GM04503 (cell line): ENCODE measurements at places on chromosomes 4 and X.
A peak's percentile ranks its signal among the peaks of the same experiment; 100 is the strongest.

DNA sequence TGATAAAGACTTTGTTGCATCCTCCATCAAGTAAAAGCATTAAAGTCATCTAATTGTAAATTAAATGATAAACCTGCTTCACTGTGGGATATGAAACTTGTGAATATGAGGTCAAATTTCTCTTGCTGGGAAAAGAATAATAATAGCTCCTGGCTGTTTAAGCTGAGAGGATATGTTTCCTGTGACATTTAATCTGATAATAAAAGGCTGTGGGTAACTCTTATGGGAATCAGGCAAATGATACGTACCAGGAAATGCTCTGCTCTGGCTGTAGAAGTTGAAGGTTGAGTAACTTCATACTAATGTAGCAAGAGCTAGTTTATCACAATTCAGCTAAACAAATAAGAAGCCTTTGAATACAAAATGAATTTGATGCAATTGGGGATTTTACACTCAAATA, 574.6 kb downstream of the RAPGEF2 start:
- DNase-seq = no peak

GRCh38 chrX:40646489-40647306, 663 bp downstream of the CXorf38 start:
- DNase-seq = no peak

DNA sequence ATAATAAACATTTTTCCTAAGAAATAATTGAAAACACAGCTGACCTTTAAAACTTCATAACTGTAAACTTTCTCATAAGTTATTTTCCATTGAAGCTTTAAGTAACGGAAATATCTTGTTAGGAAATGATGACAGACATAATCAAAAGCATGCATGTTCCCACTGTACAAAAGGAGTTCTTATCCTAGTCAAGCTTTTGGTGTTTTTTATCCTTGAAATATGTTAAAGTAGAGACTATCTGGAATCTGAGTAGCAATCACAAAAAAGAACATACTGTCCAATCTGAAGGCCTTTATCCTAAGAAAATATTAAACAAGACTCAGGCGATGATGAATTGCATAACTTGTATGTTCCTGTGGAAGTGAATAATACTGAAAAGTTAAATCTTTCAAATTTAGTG, 14.4 kb downstream of the GEMIN8 start:
- DNase-seq = no peak

DNA sequence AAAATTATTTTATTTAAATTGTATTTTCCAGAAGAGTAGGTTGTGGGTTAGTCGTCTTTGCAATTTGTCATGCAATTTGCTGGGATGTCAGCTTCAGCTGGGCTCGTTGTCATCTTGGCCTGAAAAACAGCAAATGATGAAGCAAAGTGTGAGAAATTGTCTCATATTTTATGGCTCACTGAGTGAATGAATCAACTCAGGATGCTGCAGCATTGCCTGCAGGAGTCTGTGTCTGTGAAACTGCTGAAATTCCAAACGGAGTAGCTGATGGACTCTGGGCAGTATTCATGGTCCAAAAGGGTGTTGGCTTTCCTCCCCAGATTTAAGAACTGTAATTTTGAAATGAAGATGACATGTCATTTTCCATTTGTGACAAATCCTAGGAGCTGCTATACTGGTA, 37.2 kb downstream of the CXCL8 start:
- DNase-seq = peak; percentile 12

GRCh38 chrX:130694983-130695382, 208.0 kb downstream of the ENOX2 start:
- DNase-seq = no peak

DNA sequence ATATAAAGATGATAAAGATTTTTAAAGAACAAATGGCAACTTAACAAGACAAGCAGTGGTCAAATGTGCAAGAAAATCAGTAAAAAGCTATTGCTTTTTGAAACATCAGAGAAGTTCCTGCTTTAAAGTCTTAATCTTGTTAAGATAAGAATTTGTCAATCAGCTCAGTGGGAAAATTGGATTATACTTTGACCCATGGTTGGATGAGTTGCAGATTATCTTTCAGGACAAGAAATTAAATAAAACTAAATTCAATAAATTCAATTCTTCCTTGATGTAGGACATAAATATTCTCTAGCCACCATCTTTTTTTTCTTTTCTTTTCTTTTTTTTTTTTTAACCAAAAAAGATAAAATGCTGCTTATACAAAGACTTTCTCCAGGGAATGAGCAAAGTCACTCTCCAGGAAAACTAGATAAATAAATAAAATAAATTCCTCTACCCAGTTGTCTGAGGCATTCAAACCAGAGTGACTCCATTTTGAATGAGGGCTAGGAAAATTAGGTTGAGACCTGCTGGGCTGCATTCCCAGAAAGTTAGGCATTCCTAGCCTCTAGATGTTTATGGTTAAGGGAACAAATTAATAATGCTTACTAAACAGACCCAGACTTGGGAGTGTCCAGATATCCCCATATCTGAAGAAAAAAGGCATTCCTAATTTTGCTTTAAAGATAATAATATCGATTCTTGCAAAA, 211.2 kb downstream of the SNCA start:
- no peak for DNase-seq

DNA sequence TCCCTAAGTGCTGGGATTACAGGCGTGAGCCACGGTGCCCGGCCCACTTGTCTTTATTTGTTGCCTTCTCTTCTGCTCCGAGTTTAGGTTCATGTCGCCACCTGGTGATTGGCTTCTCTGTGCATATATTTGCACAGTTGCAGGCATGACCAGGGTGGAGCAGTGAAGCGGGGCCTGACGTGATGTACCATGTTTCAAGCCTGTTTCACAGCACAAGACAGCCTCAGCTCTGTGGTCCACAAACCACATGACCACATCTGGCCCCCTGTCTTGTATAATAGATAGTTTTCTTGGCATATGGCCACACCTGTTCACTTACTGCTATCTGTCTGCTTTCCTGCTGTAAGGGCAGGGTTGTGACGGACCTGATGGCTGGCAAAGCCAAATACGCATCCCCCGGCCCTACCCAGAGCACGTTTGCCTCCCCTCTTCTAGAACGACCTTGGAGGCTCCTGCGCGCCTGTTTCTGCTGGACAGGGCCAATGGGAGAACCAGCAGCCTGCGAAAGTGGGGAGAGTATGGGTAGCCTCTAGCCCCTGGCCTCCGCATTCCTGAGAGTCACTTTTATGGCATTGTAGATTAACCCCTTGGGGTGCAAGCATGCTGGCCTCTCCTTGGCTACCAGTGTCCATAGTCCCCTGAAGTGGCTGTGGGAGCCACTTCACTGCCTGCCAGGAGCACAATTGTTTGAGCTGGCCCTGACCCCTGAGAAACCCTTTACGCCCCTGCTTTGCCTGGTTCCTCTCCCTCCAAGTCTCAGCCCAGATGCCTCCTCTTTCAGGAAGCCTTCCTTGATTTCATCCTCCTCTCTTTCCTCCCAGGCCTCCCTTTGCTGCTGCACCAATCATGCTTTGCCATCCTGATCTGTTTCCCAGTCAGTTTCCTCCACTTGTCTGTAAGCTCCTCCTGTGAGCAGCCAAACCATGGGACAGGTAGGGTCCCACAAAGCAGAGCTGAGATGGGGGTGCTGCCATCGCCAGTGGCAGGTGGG, 6.0 kb upstream of the SH3TC1 start:
- DNase-seq = no peak

- no peak for DNase-seq
These were observed 81.2 kb downstream of the NPY1R start for GRCh38 chr4:163251204-163251603.

- no peak for DNase-seq
These were observed 14.2 kb downstream of the SEC24D start for GRCh38 chr4:118821590-118822293.
